Motor neuron (in vitro differentiated cells): ENCODE measurements at places on chromosomes 2 and 18. TPM values are rescaled to one million over a fixed set of nuclear protein-coding genes. Genes with fewer than 3 reads are reported as not detected.

The ROCK2 gene
- 18.1 and 18.2 TPM in 2 replicates for total RNA-seq

The DCDC2C gene
- not detected in 2 replicates for total RNA-seq

The LYG1 gene
- total RNA-seq: 0.90 TPM in 1 of 2 replicates, not detected in the other

The SNED1 gene
- total RNA-seq: 10.6 and 15.4 TPM in 2 replicates

The CNRIP1 gene
- 39.6 and 41.1 TPM in 2 replicates for total RNA-seq

The MEP1B gene
- 0.13 and 0.16 TPM in 2 replicates for total RNA-seq

The MAP3K19 gene
- 0.66 and 0.87 TPM in 2 replicates for total RNA-seq

DNA sequence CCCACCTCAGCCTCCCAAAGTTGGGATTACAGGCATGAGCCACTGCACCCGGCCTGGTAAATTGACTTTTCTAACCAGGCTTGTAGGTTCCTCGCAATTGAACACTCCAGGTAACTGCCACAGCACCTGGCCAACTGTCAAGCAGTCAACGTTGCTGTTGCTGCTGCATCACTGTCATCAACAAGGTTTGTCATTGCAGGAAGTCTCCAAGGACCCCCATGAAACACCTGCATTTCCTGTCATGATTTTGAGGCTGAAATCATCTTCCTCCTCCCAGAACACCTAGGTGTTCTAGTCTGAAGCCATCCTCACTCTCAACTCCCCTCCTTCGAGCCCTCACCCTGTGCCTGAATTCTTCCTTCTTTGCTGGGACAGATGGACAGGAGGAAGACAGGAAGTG is 29.7 kb downstream of the GYPC start:
- no peak for ATAC-seq

- no peak for ATAC-seq
Measured at GRCh38 chr2:199851883-199852282, 891 bp upstream of the FTCDNL1 start.

DNA sequence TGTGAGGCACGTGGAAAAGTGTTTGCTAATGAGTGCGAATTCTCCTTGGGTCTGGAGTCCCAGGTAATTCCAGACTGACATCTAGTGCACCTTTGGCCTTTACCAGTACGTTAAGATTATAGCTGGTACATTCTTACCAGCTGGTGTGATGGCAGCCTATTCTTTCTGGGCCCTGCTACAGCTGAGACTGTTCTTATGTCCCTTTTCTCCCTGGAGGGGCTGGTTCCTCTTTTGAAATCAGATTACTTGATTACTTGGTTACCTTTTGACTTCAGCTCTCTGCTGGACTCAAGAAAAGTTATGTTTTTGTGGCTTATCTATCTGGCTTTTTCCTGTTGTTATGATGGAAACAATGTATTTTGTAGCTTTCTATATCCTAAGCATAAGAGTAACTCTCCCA is 14.5 kb downstream of the CABYR start:
- no peak for ATAC-seq

GRCh38 chr2:171811245-171811628 is 82.8 kb downstream of the SLC25A12 start:
- no peak for ATAC-seq

DNA sequence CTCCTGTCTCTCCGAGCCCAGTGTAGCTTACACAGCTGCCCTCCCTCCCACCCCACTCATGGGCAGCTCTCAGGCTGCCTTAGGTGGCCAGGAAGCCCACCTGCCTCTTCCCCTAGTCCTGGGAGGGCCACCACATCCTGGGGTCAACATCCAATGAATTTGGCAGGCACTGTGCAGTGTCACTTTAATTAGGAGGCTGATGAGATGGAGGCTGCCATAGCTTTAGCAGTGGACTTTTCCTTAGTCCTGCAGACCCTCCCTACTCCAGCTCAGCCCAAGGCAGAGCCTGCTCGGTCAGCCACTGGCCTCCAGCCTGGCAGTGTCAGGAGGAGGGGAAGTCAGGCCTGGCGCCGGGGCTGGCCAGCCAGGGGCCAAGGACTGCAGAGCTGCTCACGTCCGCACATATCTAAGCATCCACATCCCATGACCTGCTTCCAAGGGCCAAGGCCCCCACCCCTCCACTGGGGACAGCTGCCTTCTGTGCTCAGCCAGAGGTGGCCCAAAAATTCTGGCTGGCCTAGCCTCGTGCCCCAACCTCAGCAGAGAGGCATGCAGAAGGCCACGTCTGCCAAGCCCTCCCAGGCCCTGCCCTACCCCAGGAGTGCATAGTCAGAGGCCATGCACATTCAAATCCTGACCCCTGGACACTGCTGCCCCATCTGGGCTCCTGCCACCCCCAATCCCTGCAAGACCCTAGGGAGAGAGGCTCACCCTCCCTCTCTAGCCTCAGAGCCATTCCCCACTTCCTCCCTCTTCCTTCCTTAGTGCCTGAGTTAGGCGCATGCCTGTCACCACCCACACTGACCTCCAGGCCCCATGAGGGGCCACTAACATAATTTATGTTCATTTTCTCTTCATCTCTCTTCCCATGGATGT is 33.1 kb downstream of the ADRA2B start:
- ATAC-seq: peak; percentile 32

DNA sequence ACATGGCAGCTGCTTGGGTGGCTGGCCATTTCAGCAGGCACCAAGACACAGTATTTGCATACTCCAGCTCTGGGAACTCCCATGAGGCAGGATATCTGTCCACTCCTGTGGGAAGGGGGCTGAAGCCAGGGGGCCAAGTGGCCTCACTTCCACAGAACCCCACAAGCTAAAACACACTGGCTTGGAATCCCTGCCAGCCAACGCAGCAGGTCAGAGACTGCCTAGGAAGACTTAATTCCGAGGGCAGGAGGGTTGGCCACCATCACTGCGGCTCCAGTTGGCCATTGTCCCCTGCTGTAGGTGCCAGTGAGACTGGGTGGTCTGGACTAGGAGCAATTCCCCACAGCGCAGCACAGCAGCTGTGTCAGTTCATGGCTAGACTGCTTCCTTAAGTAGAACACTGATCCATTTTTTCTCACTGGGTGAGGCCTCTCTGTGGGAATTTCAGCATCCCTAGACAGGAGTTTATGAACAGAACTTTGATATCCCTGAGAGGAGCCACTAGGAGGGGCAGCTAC is 52.0 kb downstream of the SPAG16 start:
- no peak for ATAC-seq

DNA sequence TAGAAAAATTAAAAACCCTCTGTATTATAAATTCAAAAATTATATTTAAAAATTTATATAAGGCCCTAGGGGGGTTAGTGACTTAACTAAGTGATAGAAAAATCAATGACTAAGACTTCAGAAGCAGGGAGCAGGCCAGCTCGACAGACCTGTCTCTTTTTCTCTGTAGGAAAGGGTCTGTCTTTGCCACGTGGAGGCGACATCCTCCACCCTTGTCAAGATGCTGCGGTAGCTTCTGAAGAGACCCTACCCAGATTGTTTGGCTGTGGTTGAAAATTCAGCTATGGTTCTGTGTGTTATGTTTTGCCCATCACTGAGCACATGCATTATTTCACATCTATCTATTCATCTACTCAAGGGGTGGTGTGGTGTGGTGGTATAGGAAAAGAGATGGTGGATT is 8.2 kb upstream of the SLC4A3 start:
- ATAC-seq: peak; percentile 84

GRCh38 chr2:203759690-203760365 is 53.4 kb downstream of the CD28 start:
- peak; percentile 93 for ATAC-seq

DNA sequence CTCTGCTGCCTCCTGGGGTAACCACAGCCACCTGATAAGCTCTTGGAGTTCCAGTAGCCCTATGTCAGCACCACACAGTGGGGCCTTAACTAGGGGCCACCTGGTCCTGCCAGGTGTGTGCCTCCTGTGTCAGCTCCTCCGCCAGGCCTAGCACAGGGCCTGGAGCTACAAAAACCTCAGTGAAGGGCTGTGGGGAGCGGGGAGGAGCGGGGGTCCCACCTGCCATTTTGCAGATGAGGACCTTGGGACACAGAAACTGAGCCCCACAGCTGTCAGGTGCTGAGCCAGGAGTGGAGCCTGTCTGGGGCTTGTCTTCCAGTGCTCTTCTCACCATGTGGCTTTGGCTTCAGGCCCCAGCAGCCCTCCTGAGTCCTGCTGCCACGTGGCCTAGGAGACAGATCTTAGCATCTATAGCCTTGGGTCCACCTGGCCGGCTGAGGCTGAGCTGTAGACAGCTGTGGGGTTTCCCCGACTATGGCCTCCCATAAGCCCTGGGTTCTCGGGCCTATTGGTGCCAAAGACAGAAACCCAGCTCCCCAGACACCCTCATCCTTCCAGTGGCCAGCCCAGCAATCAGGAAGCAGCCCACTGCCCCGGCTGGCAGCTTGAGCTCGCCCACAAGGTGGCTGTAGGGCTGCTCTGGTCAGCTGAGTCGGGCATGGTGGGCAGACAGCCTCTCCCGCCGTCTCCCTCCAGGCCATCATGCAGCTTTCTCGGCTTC is 104.5 kb upstream of the MCFD2 start:
- ATAC-seq: no peak

- ATAC-seq: no peak
Measured at GRCh38 chr2:105557021-105557920, 158.4 kb upstream of the FHL2 start.

- ATAC-seq: peak; percentile 90
Measured at GRCh38 chr2:235614900-235615712, 121.3 kb downstream of the AGAP1 start.

DNA sequence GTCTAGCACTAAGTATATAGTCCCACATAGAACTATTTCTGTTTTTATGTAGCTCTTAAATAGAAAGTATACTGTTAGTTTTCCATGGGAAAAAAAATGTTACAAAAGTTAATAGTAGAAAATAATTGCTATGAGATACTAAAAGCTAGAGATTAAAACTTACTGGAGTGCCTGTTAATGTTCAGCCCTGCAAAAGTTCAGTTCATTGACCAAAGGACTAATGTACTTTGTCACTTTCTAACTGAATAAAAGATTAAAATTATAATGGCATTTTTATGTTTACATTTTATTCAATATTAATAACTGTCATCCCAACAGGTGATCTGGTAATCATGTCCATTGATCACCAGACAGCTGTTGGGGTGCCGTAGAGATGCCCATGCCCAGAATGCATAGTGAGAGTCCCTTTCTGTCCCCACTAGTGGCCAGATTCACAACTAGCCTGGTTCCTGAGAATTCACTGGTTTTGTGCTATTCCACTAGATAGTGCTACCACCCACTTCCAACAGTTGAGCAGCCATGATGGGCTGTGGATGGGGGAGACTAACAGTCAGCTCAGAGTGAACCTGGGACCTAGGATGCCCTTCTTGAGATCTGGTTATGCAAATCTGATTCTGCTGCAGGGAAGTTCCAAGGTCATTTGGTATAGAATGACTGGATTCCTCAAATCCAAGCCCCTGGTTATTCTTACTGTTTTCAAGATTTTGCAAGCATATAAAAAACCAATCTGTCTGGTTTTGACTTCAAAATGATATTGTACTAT is 57.8 kb downstream of the AFTPH start:
- ATAC-seq: no peak

- no peak for ATAC-seq
Measured at GRCh38 chr2:14127765-14128164, 504.8 kb upstream of the LRATD1 start.

DNA sequence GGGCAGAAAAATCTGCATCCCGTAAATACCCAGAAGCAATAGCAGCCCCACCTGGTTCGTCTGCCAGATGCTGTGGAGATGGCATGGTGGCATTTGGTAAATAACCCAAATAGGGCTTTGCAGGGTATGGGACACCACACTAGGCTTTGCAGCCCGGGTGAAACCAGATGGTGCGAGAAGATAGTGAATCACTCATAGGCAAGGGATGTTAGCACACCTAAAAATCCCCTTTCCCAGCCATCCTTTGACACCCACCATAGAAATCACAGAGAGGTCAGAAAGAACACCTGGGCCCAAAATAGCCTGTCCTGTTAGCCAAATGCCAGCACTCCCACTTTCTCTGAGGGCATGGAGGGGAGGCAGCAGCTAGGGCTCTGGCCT is 47.6 kb downstream of the BCL11A start:
- no peak for ATAC-seq

DNA sequence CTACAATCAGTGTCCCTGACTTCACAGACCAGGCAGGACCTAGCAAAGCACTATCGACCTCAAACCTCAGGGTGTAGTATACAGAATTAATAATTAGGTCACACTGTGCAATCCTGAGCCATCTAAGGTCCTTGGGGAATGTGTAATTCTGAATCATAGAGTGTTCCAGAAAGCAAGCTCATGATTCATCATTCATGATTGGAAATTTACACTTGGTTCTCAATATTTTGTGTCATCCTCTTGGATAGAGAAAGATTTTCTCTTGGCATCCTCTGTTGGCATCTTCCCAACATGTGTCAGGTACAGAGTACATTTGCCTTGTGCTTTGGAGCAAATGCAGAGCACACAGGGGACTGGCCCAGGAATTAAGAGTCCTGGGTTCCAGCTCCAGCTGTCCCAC is 245.0 kb upstream of the NT5C1B start:
- no peak for ATAC-seq

GRCh38 chr2:10798783-10799182 is 13.8 kb downstream of the PDIA6 start:
- ATAC-seq: no peak

GRCh38 chr2:199434555-199434954 is 23.2 kb downstream of the SATB2 start:
- ATAC-seq: no peak
